NCI-H460 (cell line): ENCODE measurements at places on chromosomes 12 and 14. TPM values are rescaled to one million over a fixed set of nuclear protein-coding genes. Genes with fewer than 3 reads are reported as not detected.

Gene RAB3IP
- 12.1 and 16.7 TPM in 2 replicates for total RNA-seq

Gene BDKRB1
- not detected in 2 replicates for total RNA-seq

Gene LTBP2
- total RNA-seq, result 0.43 and 0.79 TPM in 2 replicates

Gene ST8SIA1
- not detected in 2 replicates for total RNA-seq

Gene CLECL1
- total RNA-seq, result not detected in 2 replicates

Gene CD163
- not detected in 2 replicates for total RNA-seq

Gene TTC9
- 0.67 and 0.95 TPM in 2 replicates for total RNA-seq

Gene IL26
- total RNA-seq, result not detected in 2 replicates

Gene HSPA2
- total RNA-seq, result 3.8 and 4.5 TPM in 2 replicates

Gene NID2
- total RNA-seq, result 63.2 and 66.1 TPM in 2 replicates

Gene ALDH2
- total RNA-seq, result 14.9 and 18.8 TPM in 2 replicates

Gene GPR137C
- total RNA-seq, result not detected in 2 replicates
